ENCODE measurements at places on chromosomes 3 and 15.

DNA sequence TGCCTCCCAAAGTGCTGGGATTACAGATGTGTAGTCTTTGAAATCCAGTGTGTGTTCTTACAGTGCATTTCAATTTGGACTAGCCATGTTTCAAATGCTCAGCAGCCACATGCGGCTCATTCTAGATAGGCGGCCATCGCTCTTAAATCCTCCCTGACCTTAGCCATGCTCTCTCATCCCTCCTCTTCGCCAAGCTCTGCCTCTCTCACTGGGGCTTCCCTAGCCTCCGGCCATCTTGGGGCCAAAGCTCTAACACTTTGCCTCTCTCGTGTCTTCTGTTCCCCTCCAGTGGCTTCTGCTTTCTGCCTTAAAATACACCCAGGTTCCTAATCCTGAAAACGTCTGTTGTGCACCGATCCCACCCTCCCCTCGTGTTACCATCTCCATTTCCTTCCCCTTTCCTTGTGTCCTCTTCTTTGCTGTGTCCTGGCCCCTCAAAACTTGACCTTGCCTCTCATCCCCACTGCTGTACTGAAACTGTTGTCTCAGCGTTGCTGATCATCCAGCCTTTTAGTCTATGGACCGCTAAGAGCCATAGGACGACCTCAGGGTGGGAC lies 1.4 kb upstream of the GHRL start:
- no peak for DNase-seq

DNA sequence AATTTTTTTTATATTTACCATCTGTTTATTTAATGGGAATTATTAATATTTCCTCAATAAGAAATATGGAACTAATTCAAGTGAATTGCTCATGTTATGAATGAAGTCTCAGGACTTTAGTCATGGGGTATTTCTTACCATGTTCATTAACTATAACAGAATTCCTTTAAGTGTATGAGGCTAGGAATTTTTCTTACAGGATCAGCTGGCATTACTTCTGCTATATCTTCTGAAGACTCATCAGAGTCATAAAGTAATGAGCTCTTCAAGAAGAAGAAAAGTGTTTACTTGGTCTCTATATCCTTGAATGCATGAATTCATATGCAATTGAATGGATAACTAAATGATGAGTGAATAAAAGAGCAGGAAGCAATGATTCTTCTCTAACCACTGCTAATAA lies 486.8 kb upstream of the THBS1 start:
- no peak for DNase-seq

- DNase-seq = no peak
These were observed 39.4 kb downstream of the CMC1 start for GRCh38 chr3:28280781-28281180.

GRCh38 chr15:88609344-88610090 lies 11.6 kb upstream of the AEN start:
- DNase-seq = no peak

DNA sequence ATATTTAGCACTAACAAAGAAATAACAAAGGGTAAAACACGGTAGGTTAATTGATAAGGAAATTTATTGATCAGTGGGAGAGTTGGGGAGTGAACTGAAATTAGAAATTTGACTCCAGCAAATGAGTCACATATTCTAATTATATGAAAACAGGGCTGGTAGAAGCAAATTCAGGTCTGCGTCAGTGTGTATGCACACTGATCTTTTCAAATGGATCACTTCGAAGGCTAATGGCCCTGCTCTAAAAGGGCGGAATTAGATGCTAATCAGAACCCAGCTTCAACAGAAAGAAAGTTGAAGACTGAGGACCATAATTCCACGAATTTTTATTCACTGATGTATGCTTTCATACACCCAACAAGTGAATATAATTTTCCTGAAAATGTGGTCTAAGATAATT lies 762.4 kb upstream of the DPPA4 start:
- DNase-seq = no peak

DNA sequence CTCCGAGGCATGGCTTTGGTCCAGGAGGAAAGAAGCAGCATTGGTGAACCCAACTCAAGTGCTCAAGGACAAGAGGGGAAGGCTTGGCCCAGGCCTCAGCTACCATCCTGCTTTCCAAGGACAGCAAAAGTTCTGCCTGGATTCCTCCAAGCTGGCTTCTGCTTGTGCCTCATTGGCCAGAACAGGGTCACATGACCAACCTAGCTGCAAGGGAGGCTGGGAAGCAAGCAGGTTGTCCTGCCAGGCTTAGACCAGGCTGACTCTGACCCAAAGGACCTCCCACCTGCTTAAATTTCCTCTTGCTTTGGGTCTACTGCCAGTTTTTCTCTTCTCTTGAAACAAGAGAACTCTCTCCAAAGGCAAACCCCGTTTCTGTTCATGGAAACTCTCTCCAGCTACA lies 70.7 kb downstream of the RPN1 start:
- no peak for DNase-seq

DNA sequence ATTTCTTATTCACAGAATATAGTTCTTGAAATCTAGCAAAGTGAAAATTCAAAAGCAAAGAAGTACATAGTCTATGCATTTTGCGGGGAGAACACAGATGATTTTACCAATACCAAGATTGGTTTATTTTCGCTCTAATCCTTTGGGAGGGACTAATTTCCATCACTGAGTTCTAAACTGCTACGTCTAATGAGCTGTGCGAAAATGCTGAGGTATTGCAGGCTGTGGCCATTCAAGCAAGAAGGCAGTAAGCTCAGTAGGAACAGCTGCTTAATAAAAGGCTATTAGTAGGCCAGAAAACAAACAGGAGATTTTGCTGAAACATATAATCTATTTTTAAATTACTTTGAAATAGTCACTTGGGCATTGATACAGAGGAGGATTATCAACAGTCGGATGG lies 379.0 kb downstream of the CNTN4 start:
- no peak for DNase-seq

All from hematopoietic multipotent progenitor cell treated with erythropoietin and hydrocortisone succinate and interleukin-3 and kit ligand, for 6 days (in vitro differentiated cells).